ENCODE measurements at places on chromosomes 5 and 9.

- no peak for DNase-seq
Observed at GRCh38 chr5:132823481-132824050, 6.9 kb downstream of the SHROOM1 start.

DNA sequence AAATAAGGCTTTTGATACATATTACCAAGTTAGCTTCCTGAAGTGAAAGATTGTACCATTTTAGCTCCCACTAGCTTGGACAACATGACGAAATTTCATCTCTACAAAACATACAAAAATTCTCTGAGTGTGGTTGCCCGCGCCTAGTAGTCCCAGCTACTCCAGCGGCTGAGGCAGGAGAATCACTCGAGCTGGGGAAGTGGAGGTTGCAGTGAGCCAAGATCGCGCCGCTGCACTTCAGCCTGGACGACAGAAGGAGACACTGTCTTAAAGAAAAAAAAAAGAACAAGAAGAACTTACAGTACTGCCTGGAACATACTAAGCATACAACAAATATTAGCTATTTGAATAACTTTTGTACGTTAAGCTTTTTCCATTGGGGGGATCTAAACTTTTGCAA, 29.7 kb upstream of the NRG2 start:
- DNase-seq = no peak

DNA sequence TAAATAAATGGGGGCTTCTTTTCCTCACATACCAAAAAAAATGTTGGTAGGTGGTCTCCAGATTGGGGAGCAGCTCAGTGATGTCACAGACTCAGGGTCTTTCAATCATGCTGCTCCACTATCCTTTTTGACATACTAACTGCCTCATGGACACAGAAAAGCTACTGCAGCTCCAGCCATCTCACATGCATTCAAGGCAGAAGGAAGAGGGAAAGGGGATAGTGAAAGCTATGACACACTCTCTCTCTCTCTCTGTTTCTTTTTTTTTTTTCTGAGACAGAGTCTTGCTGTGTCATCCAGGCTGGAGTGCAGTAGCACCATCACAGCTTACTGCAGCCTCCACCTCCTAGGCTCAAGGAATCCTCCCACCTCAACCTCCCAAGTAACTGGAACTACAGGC, 7.9 kb upstream of the ADGRD2 start:
- DNase-seq = no peak

- no peak for DNase-seq
Observed at GRCh38 chr5:150017226-150018005, 16.9 kb downstream of the HMGXB3 start.

- no peak for DNase-seq
Observed at GRCh38 chr5:124477062-124477461, 269.4 kb downstream of the ZNF608 start.

DNA sequence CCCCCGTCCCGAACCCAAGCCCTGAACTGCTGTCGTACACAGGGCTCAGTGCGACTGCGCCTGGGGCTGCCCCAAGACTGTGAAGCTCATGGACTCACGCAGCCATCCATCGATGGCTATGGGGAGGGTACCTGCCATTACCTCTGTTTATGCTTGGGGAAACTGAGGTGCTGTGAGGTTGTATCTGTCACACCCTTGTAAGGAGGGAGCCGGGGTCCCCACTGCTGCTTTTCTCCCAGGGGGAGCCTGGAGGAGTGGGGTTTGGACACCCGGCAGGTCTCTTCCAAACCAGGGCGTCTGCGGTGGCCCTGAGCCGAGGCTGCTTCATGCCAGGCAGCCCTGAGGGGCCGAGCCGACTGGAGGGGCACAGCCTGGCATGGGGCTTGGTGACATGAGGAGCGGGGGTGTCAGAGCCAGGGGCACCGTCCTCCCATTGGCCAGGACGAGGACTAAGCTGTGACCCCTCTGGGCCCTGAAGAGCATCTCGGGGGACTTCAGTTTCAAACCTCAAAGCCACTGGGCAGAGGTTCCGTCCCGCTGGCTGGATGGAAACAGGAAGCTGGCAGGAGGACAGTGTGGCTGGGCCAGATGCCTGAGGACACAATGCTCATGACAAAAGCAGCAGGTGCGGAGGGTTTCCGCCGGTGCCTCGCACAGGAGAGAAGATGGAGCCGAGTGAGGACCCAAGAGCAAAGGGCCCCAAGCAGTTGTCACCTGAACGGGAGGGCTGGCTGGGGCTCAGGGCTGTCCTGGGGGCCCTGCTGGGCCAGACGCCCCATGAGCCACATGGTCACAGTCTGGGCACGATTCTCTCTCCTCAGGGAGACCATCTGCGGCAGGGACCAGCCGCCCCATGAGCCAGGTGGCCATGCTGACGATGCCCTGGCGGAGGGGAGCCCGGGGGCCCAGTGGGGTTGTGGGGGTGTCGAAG, 54.4 kb upstream of the EXOC3 start:
- no peak for DNase-seq

- no peak for DNase-seq
Observed at GRCh38 chr5:20692913-20693312, 704.9 kb upstream of the CDH18 start.

DNA sequence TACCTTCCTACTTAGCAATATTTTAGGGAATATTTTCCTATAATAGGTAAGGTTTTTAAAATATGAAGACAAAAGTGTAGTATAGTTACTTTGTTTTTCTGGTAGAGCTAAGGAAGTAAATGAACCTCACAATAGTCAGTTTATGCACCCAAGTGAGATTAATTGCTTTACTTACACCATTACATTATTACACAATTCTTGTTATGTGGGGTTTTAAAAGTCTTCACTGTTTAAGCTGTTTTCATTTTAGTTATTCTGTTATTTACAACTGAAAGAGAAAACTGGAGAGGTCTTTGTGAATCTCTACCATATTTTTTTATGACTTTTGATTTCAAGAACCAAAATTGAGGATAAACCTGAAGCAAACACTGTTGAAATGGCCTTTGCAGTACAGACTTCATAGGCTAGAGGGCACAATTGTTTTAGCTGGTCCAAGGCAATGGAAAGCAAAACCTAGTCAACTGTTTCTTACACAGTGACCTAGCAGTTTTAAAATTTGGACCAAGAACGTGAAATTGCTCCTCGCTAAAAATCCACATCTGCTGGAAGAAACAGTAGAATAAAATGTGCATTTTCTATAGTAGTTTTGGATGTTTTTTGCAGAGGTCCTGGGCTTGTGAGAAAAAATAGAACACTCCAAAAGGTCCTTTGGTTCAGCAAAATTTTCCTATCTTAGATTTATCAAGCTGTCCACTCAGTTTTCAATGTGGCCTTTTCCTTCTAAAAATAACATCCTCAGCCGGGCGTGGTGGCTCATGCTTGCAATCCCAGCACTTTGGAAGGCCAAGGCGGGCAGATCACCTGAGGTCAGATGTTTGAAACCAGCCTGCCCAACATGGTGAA, 66.4 kb upstream of the FER start:
- DNase-seq = peak; percentile 41

DNA sequence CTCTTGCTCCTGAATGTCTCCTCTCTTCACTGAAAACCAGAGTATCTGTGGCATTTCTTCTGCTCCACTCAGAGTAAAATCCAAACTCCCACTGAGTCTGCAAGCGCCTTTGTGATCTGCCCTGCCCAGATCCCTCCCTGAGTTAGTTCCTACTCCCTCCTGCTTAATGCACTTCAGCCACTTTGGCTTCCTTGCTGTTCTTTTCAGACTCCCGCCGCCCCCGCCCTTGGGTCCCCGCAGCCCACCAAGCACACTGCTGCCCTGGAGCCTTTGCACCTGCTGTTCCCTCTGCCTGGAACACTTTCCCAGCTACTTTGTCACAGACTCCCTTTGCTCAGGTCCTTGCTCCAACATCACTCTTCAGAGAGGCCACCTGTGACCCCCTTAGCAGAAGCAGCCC, 127.2 kb upstream of the SLC25A48 start:
- no peak for DNase-seq

DNA sequence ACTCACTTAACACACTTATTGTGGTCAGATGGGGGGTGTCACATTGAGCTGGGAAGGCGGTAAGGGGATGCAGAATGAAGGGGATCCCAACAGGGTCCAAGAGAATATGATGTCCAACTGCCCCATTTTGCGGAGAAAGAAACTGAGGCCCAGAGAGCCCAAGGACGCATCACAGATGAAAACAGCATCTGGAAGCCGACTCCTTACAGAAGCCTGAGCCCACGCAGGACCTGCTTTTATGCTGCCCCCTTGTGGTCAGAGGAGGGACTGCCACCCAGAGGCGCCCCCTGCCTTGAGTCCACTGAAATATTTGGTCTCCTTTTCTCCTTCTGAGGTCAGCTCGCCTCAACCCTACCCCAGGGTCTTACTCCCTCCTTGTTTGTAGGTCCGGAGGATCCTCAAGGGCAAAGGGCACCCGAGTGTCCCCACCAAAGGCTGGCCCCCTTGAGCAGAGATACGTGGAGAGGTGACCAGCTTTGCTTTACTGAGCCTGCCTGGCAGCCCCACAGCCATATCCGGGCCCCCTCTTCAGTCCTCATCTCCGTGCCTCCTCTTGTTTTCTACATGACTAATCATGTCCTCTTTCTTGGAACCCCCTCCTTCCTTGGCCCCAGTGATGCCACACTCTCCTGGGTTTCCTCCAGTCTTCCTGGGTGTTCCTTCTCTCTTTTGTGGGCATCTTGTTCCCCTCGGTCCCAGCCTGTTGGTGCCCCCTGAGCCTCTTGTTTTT, 30.0 kb upstream of the TTLL11 start:
- peak; percentile 70 for DNase-seq

GRCh38 chr5:31066655-31067328, 126.7 kb upstream of the CDH6 start:
- DNase-seq = no peak

- DNase-seq = no peak
Observed at GRCh38 chr9:4831119-4831518, 38.4 kb downstream of the RCL1 start.

DNA sequence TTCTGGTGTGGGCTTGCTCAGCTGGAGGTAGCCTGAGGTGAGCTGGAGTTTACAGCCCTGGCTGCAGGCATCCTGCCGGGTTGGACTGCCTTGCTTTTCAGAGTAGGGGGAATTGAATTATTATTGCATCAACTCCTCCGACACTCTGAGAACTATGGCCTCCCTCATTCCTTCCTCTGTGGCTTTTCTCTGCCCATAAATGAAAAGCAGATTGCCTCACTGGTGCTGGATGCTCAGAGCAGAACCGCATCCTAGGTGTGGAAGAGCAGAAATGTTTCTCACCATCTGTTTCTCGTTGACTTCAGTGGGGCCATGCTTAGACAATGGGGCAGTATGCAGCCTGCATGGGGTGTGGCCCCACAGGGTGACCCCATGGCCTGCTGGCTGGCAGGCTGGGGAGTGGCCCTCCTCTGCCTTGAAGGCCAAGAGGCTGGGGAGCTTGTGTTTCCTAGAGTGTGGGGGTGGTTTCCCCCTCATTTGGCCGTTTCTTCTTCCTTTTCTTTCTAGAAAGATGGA, 27.3 kb upstream of the TGFBI start:
- no peak for DNase-seq

DNA sequence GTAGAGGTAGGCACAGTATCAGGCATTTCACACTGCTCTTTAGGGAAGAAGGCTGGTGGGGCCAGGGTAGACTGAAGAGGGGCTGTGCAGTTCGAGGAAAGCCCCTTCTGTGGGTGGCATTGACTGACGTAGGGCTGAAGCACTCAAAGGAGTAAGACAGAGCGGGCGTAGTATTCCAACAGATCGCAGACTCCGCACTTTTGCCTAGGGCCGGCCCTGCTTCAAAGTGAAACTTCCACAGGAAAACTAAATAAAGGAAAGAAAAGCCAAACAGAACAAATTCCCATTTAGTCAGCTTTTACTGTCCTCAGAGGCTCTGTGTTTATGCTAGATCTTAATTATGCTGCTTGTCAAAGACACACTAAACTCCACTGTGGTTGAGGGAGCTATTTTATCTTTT, 493.0 kb upstream of the WWC1 start:
- DNase-seq = no peak

DNA sequence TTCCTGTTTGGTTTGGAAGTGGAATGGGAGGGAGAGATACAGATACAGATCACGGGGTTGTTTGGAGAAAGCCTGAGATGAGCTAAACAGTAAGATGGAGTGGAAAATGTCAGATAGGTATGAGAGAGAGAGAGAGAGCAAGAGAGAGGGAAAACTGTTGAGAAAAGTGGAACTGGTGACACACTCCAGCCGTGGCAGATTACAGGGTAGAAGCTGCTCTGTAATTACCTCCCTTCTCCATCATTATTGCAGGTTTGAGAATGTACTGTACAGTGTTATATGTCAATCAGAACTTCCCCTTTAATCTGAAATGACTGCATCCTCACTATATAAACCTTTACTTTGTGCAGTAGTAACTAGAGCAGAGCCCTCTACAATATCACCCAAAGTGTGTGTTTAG, 74.5 kb upstream of the WWC1 start:
- no peak for DNase-seq

DNA sequence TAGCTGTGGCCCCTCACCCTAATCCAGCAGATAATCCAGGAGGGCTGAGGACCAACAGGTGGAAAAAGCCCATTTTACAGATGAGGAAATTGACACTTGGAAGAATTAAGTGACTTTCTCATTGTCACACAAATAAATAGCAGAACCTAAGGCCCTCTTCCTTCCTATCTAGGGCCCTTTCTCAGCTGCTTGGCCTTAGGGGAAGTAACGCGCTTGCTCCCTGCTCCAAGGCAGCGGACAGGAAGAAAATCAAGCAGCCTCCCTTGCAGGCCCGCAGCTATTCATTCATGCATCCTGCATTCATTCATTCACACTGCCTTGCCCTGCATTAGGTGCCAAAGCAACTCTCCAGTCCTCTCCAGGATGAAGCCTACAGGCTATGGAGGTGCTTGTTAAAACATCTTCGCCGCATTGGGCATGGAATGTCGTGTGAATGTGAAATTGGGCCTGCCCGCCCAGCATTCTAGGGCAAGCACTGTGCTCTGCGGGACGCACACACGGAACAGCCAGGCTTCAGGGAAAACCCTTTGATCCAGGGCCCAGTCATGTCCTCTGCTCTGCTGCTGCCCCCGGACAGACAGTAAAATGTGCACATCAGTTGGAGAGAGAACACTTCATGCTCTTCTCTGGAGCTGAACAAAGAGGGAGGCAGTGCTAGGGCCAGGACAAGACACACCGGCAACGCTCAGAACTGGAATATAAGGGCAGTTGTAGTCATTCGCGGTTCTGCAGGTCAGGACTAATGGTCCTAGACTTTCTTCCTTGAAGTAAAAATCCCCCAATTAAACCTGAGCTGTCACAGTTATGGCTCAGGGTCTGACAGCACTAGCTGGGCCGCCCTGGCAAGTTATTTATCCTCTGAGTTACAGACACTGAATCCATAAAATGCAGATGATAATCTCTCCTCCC, 166.0 kb downstream of the COL23A1 start:
- DNase-seq = no peak

- DNase-seq = no peak
Observed at GRCh38 chr5:362189-362588, 40.7 kb downstream of the AHRR start.

DNA sequence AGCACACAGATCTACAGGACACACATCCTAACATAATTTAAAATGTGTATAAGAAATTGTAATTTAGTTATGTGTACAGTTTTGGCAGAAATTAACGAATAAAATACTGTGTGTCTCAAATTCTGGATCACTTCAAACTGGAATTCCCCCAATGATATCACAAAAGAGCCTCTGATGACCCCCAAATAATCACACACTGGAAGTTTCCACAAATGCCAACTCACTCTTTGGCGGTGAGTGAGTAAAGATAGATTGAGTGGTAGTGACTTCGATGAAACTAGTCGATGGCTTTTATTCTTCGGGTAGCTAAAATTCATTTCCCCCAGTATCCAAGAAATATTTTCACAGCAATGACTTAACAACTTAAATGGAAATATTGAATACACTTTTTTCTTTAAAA, 2.2 kb downstream of the ZNF366 start:
- no peak for DNase-seq
